Stimulated activated CD8-positive, alpha-beta memory T cell treated with anti-CD3 and anti-CD28 coated beads, Interleukin-7, amount 100 ng/mL, for 1 hour (primary cell): ENCODE measurements at places on chromosomes 5 and 9.
A peak's percentile ranks its signal among the peaks of the same experiment; 100 is the strongest.

GRCh38 chr9:118128313-118128712, 424.1 kb downstream of the TLR4 start:
- no peak for DNase-seq

GRCh38 chr5:88693071-88693932, 189.7 kb downstream of the MEF2C start:
- no peak for DNase-seq

DNA sequence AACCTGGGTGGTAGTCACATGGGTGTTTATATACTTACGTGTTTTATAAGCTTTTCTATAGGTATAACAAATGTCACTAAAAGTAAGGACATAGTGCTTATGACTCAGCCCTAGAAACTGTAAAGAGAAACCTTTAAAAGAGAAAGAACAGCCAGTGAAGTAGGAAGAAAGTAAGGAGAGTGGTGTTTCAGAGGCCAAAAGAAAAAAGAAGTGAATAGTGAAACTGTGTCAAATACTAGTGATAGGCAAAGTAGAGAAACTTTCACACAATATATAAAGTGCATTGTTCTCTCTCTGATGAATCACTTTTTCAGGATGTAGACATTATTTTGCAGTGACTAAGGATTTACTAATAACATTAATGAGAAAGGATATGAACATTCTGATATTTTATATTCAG, 74.2 kb upstream of the SUSD1 start:
- no peak for DNase-seq

DNA sequence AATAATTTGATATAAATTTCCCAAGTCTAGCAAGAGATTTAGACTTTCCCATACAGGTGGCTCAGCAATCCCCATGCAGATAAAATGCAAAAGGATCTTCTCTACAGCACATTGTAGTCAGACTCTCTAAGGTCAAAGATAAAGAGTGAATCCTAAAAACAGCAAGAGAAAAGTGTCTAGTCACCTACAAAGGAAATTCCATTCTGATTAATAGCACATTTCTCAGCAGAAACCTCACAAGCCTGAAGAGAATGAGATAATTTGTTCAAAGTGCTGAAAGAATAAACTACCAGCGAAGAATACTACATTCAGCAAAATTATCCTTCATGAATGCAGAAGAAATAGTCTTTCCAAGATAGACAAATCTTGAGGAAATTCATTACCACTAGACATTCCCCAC, 493.3 kb downstream of the PRELID2 start:
- no peak for DNase-seq

DNA sequence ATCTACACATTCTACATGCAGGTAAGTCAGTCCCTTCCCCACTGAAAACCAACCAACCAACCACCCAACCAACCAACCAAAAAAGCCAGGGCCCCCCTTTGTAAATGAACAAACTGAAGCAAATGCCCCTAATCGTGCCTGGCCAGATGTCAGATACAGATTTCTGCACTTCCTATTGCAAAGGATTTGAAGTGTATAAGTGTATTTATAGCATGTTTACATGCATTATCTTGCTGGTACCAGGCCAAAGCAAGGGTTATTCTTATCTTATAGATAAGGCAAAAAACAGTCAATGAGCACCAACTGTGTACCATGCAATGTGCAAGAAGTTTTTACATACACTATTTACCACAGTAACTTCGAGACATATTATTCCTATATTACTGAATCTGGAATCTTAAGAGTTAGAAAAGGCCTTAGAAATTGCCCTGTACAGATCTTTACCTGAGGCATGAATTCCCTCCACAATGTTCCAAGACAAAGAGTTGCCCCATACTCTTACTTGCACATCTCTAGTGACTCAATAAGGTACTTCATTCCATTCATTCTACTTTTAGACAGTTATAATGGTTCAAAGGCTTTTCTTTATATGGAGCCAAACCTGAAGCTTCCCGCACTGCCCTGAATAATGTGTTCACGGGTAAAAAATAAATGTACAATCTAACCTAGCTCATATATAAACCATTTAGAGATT, 51.7 kb upstream of the NR5A1 start:
- DNase-seq, result no peak

GRCh38 chr9:105264380-105264779, 19.9 kb downstream of the SLC44A1 start:
- DNase-seq, result no peak

- DNase-seq, result peak; percentile 25
Observed at GRCh38 chr9:88534456-88535225, at the start of gene NXNL2. Gene NXNL2, plus strand, starts transcription at chr9:88535178. Its CDS starts 257 bp downstream, at chr9:88535435.

DNA sequence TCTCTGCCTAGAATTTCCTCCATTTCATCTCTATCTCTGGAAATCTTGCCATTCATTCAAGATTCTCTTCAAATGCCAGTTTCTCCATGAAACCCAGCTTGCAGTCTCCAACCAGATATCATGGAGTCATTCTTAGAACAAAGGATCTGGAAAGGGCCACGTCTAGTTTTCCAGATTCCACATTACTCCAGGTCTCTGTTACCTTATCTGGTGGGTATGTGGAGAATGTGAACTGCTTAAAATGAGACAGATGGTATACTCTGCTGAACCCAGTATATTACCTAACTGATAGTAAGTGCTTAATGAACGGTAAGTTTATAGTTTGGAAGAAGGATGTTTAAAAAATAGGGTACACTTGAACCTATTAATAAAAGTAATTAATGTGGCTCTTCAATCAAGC, 52.3 kb upstream of the ZSWIM6 start:
- DNase-seq, result no peak

DNA sequence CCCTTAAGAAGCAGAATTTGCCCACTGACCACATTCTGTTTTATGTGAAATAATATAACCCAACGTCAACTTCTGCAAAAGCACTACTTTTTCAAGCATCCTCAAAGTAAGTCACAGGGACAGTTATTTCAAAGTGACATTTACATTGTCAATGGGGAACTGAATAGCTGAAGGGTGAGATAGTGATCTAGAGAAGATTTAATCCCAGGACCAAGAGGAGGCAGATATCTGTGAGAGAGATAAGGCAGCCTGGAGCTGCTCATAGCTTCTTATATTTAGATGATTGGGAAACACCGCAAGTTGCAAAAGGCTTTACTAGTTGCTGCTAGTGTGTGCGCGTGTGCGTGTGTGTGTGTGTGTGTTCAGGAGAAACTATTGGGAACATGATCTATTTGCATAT, 210.4 kb upstream of the RFX3 start:
- no peak for DNase-seq

GRCh38 chr5:18544421-18544820, 910.2 kb downstream of the TAF11L14 start:
- no peak for DNase-seq

- DNase-seq, result no peak
Observed at GRCh38 chr5:55485073-55485472, 49.7 kb downstream of the PLPP1 start.
